ENCODE measurements at places on chromosomes 6 and 20.

DNA sequence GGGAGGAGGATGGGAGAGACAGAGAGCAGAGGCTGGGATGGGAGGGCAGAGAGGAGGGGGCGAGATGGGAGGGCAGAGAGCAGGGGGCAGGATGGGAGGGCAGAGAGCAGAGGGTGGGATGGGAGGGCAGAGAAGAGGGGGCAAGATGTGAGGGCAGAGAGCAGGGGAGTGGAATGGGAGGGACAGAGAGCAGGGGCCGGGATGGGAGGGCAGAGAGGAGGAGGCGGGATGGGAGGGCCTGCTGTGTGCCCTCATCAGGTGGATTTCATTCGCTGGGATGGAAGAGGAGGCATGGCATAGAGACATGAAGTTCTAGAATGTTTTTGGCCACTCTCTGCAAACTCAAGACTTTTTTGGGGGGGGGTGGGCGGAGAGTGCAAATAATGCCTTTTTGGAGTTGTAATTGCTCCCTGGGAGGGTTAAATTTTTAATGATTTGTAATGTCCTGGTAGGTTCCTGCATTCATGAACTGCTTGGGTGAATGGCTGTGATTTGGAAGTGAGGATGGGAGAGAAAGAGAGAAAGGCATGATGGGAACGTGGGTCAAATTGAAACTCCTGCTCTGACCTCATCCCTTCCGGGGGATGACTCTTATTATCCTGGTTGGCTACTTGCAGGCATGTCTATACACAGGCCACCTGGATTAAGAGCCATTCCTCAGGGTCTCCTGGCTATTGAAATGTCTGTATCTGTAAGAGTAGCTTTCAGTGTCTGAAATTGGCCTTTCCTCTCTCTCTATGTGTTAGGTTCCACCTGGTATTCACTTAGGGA, 162.4 kb upstream of the AGPAT4 start:
- no peak for DNase-seq

GRCh38 chr20:57335392-57335791, 5.8 kb downstream of the SPO11 start:
- no peak for DNase-seq

- DNase-seq: no peak
Observed at GRCh38 chr6:35013701-35014100, 124.6 kb downstream of the ANKS1A start.

- no peak for DNase-seq
Observed at GRCh38 chr20:15835811-15836210, 737.4 kb downstream of the KIF16B start.

GRCh38 chr6:27810768-27811450, 101.3 kb downstream of the OR2B2 start:
- DNase-seq: no peak

DNA sequence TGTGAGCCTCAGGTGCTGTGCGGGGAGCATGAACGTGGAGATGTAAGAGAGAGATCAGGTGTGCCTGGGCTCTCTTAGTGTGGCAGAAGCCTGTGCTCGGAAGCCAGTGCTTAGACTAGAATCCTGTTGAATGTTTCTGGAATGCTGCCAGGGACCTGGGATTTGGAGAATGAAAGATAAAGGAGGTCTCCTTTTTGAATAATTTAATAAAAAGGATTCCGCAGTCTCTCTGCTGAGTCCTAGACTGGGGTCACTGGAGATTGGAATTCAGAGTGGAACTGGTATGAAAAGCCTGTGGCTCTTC, 18.8 kb upstream of the EFCAB8 start:
- no peak for DNase-seq

GRCh38 chr6:25499615-25500235, 152.3 kb upstream of the SCGN start:
- DNase-seq: no peak

DNA sequence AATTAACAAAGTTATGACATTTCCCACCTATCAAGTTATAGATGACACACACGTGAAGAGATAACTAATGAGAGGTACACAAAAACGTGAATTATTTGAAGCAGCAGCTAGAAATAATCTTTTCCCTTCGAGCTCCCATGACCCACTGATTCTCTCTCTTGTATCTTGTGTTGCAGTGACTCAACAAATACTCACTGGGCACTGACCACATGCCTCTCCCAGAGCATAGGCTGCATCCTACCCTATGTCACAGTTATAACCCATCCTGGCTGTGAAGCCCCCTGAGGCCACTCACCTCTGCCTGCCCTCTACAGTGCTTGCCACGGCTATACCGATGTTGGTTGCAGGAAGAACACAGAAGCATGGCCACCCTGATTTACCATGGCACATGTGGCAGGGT, 91.8 kb downstream of the INSM1 start:
- no peak for DNase-seq

DNA sequence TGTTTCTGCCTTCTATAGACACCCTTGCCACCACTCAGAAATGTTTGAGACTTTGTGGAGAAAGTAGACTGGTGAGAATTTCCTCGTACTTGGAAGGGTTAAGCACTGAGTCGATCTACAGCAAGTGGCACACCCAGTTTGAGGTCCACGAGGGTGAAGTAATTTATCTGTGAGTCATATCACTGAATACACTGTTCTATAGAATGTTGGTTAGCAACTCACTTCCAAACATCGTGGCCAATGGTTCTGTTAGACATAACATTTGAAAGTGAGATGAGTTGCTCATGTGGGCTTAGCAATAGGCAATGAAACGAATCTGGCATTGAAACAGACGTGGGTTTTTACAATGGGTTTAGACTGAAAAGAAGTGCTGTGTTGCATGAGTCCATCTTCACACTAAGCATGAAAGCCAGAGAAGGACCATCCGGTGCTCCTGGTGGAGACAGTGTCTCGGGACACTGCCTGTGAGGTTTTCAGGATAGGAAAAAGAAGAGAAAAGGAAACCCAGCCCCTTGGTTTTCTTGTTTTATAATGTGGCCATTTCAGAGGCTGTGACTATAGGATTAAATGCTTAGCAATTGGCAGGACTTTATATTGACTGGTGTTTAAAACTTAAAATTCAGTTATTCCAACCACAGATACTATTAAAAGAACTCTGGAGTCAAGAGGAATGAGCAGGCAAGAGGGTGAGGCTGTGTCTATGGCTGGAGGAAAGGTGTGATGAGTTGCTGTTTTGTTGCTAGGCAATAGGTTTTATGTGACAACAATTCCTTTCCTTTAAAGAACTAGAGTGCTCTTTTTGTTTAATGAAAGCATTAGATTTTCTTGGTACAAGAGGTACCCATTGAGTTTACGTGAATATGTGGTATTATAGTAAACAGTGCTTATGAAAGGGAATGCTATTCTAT, 31.0 kb upstream of the EZR start:
- DNase-seq: no peak

DNA sequence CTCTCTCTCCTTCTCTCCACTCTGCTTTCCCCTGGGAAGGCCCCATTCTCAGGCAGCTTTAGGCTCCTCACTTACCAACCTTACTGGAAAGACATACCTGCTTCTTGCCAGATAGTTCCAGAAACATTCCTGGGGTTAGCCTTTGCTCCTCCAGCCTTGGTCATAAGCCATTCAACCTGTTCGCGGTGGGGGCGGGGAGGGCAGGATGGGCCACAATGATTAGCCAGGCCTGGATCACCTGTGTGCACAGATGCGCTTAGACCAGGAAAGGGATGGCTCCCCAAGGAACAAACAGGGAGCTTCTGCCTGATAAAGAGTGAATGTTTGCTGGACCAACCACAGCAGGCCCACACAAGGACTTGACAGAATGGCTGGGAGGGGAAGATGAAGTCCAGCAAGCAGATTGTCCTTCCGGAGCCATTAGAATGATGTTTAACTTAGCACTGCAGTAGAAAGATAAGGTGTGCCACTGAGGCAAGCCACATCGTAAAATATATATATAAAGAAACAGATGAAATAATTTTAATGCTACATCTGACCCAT, 57.7 kb upstream of the CDKAL1 start:
- DNase-seq: no peak

- no peak for DNase-seq
Observed at GRCh38 chr20:22546344-22546743, 38.0 kb downstream of the FOXA2 start.

DNA sequence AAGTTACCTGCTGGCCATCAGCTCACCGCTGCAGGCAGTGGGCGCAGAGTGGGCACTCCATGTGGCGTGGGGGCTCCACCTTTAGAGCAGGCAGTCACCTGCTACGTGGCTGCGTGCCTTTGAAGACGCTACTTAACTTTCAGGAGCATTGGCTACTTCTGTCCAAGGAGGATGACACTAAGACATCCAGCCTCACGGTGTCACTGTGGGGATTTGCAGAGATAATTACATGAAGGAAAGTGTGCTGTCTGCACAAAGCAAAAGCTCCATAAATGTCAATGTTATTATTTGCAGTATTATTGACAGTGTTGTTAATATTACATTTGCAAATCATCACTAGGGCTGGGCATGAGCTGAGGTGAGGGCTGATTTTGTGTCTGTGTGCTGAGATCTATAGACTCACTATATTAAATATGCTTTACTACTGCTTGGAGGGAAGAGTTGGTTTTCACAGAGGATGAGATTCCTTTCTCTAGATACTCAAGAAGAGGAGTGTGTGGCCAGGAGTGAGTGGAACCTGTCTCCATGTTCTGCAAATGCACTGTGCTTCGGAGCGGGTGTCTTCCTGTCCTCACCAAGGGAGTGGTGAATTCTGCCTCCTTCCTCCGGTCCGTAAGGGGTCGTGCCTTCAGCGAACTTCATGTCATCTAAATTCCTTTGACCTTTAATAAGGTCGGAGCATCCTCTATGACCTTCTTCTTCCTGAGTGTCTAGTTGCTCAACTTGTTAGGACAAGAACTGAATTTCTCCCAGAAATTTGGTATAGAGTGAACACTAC, 165.8 kb upstream of the SYNDIG1 start:
- peak; percentile 6 for DNase-seq

- DNase-seq: no peak
Observed at GRCh38 chr20:57566803-57567459, 6.0 kb downstream of the PCK1 start.

DNA sequence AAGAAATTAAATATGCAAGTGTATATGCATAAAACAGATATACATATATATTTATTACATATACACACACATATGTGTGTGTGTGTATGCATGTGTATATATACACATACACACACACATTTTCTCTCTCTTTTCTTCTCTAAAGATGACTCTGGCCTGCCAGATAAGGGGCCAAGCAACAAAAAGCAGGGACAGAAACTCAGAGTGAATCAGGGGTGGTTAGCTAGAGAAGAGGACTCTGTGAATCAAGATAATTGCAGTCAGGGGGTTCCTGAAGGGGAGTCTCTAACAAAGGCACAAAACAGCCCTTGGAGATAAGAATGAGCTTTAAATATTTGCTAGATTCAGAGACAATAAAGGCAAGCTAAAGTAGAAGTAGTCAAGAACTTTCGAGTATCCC, 650.5 kb downstream of the UTRN start:
- no peak for DNase-seq

DNA sequence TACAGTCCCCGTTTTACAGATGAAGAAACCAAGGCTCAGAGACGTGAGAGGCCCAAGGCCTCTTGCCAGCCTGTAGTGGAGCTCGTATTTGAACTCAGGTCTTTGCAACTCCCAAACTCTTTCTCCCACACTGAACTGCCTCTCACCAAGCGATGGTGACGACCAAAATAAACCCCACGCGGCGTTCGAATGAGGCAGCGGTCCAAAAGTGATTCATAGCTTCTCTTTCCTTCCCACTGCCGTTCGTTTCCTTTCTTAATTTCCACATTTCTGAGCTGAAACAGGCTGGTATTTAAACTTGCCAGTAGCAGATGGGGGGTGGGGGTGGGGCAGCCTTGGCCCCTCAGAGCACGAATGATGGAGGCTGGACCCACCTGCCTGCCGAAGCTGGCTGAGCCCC, 252.9 kb upstream of the KCNG1 start:
- no peak for DNase-seq

- DNase-seq: no peak
Observed at GRCh38 chr20:46070215-46070900, 19.4 kb downstream of the NCOA5 start.

DNA sequence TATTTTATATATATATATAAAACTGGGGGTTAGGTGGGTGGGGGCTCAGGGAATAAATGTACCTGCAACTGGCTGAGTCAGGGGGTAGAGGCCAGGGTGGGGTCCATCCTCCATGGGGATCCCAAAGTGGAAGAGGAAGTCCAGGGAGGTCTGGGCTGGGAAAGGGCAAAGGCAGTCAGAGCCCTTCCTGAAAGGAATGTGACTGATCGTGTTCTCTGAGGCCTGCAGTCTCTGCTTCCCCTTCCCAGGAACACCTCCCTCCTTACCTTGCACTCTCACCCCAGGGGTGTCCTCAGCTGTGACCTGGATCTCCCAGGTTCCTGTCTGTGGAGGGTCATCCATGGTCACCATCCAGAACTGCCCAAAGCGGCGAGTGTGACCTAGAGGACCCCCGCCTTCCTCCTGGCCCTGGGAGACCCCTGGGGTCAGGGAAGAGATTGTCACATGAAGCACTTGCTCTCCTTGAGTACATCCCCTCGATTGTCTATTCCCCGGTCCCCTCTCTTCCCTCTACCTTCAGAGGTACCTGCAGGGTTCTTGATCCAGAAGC, 4.7 kb downstream of the SAPCD1 start:
- no peak for DNase-seq

DNA sequence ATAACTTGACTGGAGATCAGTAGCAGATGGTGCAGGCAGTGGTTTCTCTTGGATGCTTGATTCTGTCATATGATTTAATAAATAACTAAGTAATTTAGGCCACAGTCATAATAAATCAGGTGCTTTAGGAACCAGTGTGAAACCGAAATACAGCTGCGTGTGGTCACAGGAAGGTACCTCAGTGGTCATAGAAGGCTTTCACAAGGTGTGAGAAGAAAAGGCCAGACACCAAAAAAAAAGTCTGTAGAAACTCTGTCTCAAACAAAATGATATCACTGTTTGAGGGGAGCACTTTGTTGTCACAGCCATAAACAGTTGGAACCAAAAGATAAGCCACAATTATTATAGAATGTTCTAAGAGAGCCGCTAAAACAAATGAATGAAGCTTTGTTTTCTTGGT, 56.5 kb downstream of the ARMC2 start:
- DNase-seq: no peak

DNA sequence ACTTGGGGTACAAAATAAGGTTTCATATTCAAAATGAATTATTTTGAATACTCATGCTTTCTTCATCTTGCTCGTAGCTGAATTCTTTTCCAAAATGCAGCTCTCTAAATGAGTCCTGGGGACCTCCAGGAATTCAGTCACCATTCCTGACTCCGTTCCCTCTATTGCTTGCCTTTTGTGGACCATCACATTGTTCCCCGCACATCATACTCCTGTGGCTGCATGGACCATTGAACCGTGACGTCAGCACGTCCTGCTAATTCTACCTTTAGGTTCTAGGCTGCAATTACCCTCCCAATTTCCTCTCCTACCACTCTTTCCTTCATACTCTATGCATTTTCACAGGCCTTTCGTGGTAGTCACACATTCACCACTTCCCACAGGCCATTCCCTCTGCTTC, 173.1 kb upstream of the ID4 start:
- no peak for DNase-seq

DNA sequence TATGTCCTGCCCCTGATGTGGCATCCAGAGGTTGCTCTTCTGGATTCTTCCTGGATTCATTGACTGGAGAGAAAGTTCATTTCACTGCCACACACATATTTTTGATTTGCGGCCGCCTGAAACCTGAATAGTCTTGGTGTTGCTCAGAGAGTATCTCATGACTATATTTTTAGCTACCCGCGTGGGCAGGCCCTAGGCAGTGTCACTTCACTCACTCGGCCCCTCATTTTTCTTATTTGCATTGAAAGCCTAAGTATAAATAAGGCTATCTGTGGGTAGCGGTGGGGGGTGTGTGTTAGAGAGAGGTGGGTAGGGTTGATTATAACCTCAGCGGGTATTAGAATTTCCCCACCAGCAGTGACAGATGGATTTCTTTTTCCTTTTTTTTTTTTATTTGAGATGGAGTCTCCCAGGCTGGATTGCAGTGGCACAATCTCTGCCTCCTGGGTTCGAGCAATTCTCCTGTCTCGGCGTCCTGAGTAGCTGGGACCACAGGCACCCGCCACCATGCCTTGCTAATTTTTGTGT, 113.5 kb downstream of the JARID2 start:
- DNase-seq: no peak
